ENCODE measurements at places on chromosomes 4 and X.

DNA sequence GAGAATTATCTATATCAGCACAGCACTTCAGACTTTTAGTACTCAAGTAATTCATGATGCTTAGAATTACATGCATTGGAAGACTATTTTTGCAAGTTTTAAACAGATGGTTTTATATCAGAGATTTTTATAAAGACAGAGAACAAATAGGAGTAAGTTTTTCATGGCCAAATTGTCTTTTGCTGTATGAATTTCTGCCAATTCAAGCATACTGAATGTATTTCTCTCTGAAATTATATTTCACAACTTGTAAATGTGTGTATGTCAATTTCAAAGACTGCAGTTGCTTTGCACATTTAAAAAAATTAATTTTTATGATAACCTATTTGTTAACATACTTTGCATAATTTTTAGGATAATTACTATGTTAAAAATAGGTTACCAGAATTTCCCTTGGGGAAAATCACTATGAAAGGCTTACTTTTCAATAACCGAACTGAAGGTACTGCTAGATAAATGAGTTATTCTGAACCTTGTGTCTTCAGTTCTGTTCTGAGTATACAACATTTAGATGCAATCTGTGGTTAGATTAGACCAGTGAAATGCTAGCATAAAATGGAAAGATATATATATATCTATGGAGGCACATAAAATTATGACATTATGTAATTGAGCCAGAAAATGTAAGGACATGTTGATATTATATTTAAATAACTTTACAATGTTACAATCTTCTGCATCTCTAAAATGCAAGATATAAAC is 1344.2 kb upstream of the PABPC4L start:
- no peak overlapping the region for H3K4me3 ChIP-seq
- H3K36me3 ChIP-seq: no peaks in the 10 kb centered on the region
- no peak for DNase-seq
- no peaks in the 10 kb centered on the region for H3K27me3 ChIP-seq
- H3K27ac ChIP-seq: no peak overlapping the region

DNA sequence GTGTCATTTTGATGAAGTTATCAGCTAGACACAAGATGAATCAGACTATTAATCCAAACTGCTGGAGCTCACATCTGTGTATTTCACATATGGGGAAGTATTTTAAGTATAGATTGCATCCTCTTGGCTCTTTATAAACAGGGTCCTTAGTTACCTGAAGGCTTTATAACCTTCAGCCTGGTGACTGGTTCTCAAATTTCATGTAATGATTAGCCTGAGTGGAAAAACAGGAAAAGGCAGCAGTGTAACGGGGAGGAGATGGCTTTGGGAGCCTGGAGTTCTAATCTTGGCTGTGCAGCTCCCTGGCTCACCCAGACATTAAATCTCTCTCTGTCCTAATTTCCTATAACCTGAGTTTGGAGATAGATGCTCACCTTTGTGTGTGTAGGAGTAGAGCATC is 103.8 kb upstream of the HPF1 start:
- no peak for DNase-seq
- H3K4me3 ChIP-seq: no peak overlapping the region
- H3K4me1 ChIP-seq: peaks cover 24% of the 10 kb centered on the region
- no peak overlapping the region for H3K27ac ChIP-seq
- H3K36me3 ChIP-seq: peaks cover 3% of the 10 kb centered on the region

DNA sequence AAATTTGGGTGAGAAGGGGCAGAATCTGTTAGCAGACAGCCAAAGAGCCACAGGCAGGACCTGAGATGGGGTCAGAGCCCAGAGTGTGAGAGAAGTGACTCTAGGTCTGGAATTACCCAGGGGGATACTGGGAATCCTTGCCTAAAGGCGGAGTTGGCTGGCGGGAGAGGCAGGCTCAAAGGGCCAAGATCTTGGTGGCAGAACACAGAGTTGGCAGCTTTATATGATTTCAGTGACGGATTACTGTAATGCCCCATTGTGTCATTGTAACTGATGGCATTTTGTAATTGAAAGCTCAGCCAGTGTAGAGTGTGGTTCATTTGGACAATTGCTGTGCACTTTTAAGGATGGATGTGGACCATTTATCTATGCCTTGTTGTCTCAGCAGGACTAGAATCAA is 77.3 kb downstream of the SMIM20 start:
- H3K27me3 ChIP-seq: peaks cover 12% of the 10 kb centered on the region
- DNase-seq: no peak
- H3K36me3 ChIP-seq: no peaks in the 10 kb centered on the region
- H3K4me1 ChIP-seq: peaks cover 8% of the 10 kb centered on the region
- H3K27ac ChIP-seq: no peak overlapping the region

DNA sequence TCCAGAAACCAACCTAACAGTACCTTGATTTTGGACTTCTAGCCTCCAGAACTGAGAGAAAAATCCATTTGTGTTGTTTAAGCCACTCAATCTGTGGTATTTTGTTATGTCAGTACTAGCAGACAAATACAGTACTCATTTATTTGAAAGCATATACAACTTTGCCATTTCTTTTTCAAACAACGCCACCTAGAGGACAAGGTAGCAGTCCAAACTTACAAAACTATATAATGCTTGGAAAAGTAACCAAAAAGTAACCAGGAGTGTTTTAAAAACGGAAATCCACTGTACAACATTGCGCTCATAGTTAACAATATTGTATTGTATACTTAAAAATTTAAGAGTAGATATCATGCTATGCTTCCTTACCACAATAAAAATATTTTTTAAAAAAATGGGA is 37.0 kb upstream of the FGF13 start:
- H3K4me3 ChIP-seq: no peak overlapping the region
- H3K36me3 ChIP-seq: no peaks in the 10 kb centered on the region
- no peak for DNase-seq

GRCh38 chr4:83748711-83749110 is 212.8 kb downstream of the GPAT3 start:
- peaks cover 1% of the 10 kb centered on the region for H3K4me1 ChIP-seq
- H3K4me3 ChIP-seq: no peak overlapping the region
- DNase-seq: no peak
- peaks cover 2% of the 10 kb centered on the region for H3K27me3 ChIP-seq

DNA sequence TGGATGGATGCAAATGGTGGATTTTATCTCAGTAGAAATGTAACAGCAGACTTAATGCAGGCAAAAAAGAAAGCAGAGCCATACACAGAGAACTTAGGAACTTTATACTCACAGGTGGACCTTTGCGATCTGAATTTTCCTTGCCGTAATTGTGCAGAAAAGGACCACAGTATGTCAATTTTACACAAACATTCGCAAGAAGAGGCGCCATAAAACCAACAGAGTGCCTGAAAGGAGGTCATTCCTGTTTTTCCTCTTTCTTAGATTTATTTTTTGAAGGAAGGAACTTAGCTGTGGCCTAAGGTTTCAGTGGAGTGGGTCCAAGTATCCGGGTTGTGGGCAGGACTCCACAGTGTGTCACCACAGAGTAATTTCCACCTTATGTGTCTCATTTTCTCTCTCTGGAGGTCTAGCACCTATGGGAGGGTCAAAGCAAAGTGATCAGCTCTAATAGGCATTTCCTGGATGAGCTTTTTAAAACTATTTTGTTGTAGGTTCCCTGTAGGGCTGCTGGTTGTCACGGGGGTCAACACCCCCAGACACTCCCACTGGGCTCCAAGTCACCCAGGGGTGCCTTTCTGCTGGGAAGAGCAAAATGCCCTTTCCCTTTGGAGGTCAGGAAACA is 24.7 kb upstream of the PBDC1 start:
- DNase-seq: no peak
- peak overlapping the region; percentile 92 for H3K27ac ChIP-seq

GRCh38 chrX:9108054-9108453 is 74.1 kb upstream of the FAM9B start:
- no peaks in the 10 kb centered on the region for H3K36me3 ChIP-seq
- DNase-seq: no peak

- no peak for DNase-seq
- H3K27ac ChIP-seq: no peak overlapping the region
- H3K36me3 ChIP-seq: peaks cover 4% of the 10 kb centered on the region
- no peak overlapping the region for H3K4me3 ChIP-seq
Measured at GRCh38 chr4:169593050-169593560, 19.3 kb downstream of the NEK1 start.

- H3K36me3 ChIP-seq: peaks cover 1% of the 10 kb centered on the region
- H3K27ac ChIP-seq: no peak overlapping the region
- H3K4me1 ChIP-seq: no peaks in the 10 kb centered on the region
- DNase-seq: no peak
- no peak overlapping the region for H3K4me3 ChIP-seq
Measured at GRCh38 chr4:150461957-150462356, 120.0 kb upstream of the MAB21L2 start.

- H3K27ac ChIP-seq: no peak overlapping the region
- DNase-seq: no peak
- H3K36me3 ChIP-seq: peaks cover 4% of the 10 kb centered on the region
- no peak overlapping the region for H3K4me3 ChIP-seq
Measured at GRCh38 chrX:109858602-109859341, 125.7 kb upstream of the ACSL4 start.

- no peaks in the 10 kb centered on the region for H3K27me3 ChIP-seq
- no peak overlapping the region for H3K27ac ChIP-seq
- no peak for DNase-seq
- no peaks in the 10 kb centered on the region for H3K36me3 ChIP-seq
Measured at GRCh38 chr4:187302457-187303150, 578.9 kb upstream of the FAT1 start.

DNA sequence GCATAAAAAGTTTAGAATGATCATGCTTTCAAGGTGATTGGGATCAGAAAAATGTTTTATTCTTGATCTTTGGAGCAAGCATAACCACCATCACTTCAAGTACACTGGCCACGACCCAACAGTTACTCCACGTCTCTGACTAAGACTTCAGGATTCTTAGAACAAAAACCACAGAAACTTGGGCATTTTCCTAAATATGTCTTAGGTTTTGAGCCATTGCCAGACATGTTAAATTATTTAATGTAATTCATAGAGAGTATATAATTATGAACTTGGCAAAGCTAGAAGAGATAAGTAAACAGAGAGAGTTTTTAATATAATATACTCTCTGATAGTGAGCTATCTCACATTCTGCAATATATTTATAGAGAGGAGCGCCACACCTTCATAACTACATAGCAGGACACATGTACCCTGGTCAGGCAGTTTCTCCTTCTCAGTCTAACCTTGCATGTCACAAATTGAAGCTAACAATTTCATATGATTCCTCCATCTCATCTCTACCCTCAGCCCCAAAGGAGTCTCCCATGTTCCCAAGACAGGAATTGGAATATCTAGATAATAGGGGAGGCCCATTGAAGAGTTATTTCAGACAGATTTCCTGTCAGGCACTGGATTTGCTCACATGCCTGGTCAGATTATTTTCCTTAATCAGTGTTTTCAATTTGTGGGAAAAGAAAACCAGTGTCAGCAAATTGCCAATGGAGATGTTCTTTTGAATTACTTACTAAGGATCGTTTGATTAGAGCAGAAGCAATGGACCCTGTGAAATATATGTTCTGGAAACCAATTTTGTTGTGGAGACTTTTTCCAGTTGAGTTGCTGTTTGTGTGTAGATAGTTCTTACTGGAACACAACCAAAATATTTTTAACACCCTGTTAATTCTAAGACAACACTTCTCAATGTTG is 61.7 kb upstream of the GUCY1A1 start:
- H3K4me1 ChIP-seq: peaks cover 11% of the 10 kb centered on the region
- H3K36me3 ChIP-seq: no peaks in the 10 kb centered on the region
- H3K27ac ChIP-seq: no peak overlapping the region
- H3K27me3 ChIP-seq: no peaks in the 10 kb centered on the region
- H3K4me3 ChIP-seq: no peak overlapping the region

- no peaks in the 10 kb centered on the region for H3K4me1 ChIP-seq
- no peak for DNase-seq
- H3K36me3 ChIP-seq: no peaks in the 10 kb centered on the region
- H3K4me3 ChIP-seq: no peak overlapping the region
Measured at GRCh38 chr4:100848841-100849240, 331.0 kb upstream of the EMCN start.

GRCh38 chr4:128930051-128930450 is 120.6 kb downstream of the JADE1 start:
- DNase-seq: no peak
- no peak overlapping the region for H3K4me3 ChIP-seq
- no peak overlapping the region for H3K27ac ChIP-seq
- H3K27me3 ChIP-seq: no peaks in the 10 kb centered on the region
- no peaks in the 10 kb centered on the region for H3K4me1 ChIP-seq

DNA sequence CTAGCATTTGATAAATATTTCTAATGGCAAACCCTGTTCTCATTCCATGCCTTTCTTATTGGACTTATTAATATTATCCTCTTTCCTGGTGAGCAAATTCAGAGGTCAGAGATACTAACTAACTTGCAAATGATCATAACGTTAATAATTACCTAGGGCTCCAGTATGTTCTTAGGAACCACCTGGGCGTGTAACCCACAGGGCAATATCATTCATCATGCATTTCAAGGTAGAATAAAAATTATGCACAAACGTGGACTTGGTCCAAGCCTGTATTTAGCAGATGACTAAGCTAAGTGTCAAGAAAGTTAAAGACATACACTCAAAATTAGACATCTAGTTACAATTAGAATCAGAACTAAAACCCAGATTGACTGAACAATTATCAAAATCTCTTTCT is 850.1 kb downstream of the TRIML1 start:
- no peak overlapping the region for H3K4me3 ChIP-seq
- peaks cover 8% of the 10 kb centered on the region for H3K4me1 ChIP-seq
- no peaks in the 10 kb centered on the region for H3K27me3 ChIP-seq
- peaks cover 1% of the 10 kb centered on the region for H3K36me3 ChIP-seq
- H3K27ac ChIP-seq: no peak overlapping the region

GRCh38 chr4:53315300-53315699 is 50.6 kb downstream of the SCFD2 start:
- H3K4me3 ChIP-seq: no peak overlapping the region
- H3K27me3 ChIP-seq: no peaks in the 10 kb centered on the region
- no peaks in the 10 kb centered on the region for H3K36me3 ChIP-seq
- no peak for DNase-seq
- peaks cover 2% of the 10 kb centered on the region for H3K4me1 ChIP-seq
- H3K27ac ChIP-seq: no peak overlapping the region

- no peak for DNase-seq
- peaks cover 6% of the 10 kb centered on the region for H3K36me3 ChIP-seq
- peaks cover 5% of the 10 kb centered on the region for H3K4me1 ChIP-seq
- no peak overlapping the region for H3K27ac ChIP-seq
- H3K4me3 ChIP-seq: no peak overlapping the region
Measured at GRCh38 chrX:45775468-45775867, 574.8 kb upstream of the DIPK2B start.

- H3K36me3 ChIP-seq: no peaks in the 10 kb centered on the region
- peak overlapping the region; percentile 54 for H3K27ac ChIP-seq
- H3K27me3 ChIP-seq: peaks cover 2% of the 10 kb centered on the region
- peaks cover 24% of the 10 kb centered on the region for H3K4me1 ChIP-seq
Measured at GRCh38 chr4:79049840-79050540, 110.8 kb upstream of the PAQR3 start.
